ENCODE measurements at places on chromosomes 1 and 21.

DNA sequence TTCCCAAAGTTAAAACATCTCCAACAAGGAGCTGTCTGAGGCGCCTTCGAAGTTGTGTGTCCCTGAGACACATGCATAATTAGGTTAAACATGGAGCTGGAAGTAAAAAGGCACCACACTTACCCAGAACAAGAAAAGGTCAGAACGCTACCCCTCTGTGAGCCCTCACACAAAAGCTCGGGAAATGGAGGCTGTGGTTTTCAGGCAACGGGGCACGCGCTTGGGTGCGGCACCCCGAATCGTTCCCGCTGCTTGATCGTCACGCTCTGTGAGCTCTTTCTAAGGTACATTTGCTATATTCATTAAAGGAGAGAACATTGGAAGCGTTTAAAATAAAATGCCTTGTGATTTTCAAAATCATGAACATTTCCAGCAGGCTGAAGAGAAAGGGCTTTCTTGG lies 12.5 kb downstream of the CAPN8 start:
- DNase-seq: no peak

DNA sequence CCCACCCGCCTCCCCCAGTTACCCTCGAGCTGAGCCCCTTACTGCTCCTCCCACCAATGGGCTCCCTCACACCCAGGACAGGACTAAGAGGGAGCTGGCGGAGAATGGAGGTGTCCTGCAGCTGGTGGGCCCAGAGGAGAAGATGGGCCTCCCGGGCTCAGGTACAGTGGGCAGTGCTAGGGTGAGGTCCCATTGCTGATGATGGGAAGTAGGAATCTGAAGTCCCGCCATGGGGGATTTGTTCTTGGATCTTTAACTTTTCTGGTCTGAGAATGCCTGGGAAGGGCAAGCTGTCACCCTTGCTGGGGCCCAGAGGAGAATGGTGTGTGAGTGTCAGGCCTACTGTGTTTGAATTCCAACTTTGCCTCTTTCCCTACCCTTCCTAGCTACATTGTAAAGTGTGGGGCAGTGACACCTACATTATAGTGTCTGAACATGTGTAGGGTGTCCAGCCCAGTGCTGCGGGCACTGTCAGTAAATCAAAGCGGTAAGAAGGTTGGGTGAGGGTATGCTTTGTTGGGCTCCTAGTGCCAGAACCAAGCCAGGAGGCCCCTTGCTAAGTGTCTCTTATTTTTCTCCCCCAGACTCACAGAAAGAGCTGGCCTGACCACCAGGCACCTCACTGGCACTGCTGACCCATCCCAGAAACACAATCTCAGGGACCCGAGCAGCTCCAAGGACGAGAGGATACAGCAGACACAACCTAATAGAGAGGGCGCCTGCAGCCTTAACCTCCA lies 44.7 kb downstream of the YARS1 start:
- DNase-seq: no peak

DNA sequence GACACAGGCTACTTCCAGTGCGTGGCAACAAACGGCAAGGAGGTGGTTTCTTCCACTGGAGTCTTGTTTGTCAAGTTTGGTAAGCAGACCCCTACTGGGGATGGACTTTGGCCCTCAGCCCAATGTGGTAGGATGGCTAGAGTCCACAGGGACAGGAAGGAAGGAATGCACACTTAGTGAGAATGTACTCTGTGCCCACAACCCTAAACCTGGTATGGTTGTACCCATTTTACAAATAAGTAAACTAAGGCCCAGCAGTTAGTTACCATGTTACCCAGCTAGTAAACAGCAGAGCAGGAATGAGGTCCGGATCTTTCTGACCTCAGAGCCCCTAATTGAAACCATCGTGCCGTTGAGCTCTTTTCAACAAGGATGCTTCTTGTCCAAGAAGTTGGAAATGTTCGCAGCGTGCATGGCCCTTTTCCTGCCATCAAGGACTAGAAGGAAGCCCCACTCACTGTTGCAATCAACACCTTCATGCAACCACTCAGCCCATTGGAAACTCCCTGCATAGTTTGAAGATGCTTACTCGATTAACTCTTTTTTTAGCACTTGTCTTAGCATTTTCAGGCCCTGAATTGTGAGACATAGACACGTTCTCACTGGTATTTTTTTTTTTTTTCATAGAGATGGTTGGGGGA lies 153.4 kb upstream of the UBE2U start:
- no peak for DNase-seq

DNA sequence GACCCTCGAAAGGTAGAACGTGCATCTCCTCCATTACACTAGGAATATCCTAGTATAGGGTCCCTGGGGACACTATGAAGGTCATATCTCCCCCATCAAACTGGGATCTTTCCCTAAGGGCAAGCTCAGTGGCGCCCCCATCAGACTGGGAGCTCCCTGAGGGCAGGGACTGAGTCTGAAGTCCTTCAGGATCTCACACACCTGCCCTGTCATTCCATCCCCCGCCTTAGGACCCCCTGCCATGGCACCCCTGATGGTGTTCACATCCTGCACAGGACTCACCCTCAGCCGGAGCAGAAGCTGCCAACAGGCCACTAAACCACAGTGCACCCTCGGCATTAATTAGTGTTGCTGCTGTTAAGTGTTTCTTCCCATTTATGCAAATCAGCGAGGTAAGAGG lies 50.4 kb downstream of the IGSF21 start:
- DNase-seq: no peak

- no peak for DNase-seq
Observed at GRCh38 chr21:44291936-44292811, 6.5 kb downstream of the AIRE start.

- DNase-seq: peak; percentile 45
Observed at GRCh38 chr1:12276225-12276624, 46.4 kb downstream of the VPS13D start.

DNA sequence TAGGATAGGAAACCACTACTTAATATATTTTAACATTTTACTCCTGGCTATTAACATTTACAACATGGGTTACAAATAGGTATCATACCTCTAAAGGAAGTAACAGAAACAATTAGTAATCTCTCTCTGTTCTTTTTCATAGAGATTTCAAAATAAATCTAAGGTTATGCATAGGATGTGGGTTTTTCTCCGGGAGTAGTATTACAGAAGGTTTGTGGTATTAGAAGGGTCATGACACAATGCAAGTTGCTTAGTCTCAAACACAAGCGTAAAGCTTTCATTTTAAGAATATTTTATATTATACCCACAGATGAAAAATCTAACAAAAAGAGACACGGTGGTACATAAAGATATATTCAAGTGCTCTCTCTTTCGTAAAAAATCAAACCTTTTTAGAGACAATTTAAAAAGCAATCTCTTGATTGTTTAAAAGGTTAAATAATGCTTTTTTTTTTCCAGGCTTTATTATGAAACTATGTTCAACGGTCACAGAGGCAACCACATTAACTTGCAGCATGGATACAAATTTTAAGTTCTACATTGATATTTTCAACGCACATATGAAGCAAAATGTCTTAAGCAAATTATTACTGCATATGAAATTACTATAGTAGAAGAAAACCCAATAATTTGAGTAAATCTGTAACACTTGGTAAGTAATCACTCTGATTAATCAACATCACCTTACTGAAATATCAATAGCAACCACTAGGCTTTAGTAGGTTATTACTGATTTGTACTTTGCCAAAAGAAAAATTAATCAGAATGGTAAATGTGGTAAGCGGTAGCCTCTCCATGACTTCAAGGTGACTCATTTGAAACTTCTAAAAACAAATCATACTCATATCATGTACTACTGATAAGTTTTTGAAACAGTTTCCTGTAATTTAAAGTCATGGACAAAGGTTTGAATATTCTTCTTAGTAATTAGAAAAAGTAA lies 97.4 kb upstream of the GFI1 start:
- peak; percentile 37 for DNase-seq

GRCh38 chr1:98949166-98949565 lies 55.5 kb downstream of the PLPPR5 start:
- no peak for DNase-seq

DNA sequence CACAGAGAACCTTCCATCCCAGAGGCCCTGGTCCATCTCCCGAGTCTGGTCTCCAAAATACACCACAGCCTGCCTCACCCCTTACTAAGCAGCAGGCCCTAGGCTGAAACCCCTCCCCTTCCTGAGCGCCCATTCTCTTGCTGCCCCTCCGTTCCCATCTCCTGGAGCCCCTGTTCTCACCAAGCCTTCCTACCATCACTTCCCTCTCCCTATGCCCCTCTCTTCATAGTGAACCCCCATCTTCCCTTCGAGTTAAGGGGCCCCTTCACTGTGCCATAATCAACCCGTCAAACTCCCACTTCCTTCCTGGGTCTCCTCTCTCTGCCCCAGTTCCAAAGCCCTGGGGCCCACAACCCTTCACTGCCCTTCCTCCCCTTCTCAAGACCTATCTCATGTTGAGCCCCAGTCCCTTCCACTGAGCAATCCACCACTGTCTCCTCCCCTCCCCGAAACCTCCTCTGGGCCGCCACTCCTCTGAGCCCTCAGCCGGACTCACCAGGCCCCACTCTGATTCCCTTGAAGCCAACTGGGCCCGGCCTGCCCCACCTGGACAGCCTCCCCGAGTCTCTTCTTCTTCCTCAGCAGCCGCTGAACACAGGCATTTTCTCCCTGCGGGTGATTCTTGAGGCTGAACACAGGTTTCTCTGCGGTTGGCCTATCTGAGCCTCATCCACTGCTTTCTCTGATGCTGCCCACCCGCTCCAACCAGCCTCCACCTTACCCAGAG lies 42.2 kb upstream of the WASF2 start:
- DNase-seq: no peak

DNA sequence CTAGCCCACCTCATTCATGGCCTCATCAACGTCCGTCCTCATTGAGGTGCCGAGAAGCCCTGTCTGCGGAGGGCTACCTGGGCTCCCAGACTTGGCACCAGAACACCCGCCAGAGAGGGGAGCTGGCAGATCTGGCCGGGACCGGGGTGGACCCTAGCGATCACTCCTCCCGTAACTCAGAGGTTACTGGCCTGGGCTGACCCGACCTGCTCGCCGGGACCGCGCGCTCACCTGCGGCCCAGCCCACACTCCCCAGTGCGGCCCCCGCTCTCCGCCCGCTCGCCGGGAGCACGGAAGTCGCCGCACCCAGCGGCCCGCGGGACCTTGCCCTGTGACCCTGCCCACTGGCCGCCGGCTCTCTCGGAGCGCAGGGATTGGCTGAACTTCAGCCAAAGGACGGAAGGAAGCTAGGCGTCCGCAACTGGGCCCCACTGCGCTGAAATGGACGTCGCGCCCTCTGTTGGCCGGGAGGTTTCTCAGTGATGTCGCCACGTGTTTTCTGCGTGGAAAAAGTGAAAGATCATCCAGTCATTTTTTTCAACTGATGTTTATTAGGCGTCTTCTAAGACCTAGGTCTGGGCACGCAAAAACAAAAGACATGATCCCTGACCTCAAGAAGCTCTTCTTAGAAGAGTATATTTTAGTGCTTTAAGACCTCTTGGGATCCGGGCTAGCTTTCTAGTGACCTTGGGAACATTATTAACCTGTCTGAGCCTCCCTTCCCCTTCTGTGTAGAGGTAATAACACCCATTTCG lies at the start of gene SMIM12:
Gene SMIM12, minus strand, starts transcription at position 304 of the 755 bp plus-strand sequence. CDS start 3,772 bp downstream, outside the sequence.
- DNase-seq: peak; percentile 94

DNA sequence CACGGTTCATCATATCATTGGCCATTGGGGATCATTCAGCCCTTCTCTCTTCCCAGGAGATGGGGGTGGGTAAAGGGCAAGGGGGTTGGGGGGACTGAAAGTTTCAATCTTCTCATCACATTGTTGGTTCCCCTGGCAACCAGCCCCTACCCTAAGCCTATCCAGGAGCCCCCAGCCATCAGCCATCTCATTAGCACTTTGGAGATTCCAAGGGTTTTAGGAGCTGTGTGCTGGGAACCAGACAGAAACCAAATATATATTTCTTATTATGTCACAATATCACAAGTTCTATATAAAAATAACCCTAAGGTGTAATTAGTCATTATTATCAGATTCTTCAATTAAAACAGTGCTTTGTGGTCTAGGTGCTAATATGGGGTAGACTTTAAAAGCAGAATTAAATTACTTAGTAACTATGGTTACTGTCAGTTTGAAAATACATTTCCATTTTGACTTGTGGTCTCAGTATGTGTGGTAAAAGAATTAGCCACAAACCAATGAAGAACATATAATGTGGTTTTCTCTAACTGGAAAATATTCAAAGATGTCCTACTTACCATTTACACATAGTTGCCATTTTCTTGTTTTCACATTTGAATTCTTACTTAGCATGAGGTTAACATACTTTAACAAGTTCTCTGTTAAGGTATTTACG lies 28.1 kb downstream of the IL23R start:
- DNase-seq: no peak

DNA sequence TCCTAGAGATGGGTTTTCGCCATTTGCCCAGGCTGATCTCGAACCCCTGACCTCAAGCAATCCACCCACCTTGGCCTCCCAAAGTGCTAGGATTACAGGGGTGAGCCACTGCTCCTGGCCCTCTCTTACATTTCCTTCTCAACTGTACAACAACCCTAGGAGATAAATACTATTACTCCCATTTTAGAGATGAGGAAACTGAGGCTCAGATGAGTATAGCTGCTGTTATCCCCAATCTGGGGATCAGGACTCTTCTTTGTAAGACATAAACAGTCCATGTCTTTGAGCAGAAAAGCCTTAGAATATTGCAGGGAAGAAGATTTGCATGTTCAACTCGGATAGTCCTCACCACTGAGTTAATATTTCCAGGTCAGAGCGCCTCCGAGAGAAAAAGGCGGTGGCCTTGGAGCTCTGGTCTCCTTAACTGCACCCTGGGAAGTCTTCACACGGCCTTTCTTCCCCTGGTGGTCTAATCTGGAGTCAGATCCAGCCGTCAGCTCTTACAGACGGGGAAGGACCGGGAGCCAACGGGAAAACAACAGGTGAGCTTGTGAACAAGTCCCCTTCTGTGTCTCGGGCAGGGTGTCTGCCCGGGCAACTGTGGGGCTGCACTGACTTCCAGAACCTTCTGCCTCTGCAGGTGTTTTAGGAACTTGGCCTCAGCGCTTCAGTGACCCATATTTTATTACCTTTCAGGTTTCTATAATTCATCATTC lies 5.9 kb upstream of the OLIG1 start:
- no peak for DNase-seq

GRCh38 chr1:88179943-88180342 lies 504.1 kb upstream of the PKN2 start:
- DNase-seq: no peak

DNA sequence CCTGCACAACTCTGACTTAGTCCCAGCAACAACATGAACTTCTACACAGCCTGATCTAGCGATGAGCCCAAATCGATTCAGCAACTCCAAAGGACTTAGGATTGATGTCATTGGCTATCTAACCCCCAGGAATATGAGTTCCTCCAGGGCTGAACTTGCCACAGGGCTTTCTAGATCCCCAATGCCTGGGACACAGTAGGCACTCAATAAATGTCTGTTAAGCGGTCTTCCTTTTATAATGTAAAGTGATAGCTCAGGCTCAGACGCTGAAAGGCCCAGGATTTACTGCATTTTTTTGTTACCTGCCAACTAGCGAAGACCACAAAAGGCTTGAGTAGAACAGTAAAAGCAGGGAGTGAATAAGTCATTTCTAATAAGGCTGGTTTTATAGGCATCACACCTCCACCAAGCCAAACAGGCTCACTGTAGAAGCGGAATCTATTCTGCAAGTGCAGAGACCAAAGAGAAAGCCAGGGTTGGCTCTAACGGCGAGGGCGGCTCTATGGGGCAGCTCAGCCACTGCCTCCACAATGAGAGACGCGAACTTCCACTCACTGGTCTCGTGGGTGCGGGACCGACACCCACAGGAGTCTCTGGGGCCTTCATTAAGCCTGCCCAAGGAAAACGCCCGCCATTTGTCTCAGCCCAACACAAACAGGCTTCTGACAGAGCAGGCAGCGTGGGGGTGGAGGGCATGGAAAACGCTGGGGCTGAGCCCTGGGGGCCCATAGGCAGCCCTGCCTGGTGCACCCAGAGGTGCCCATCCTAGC lies 52.0 kb downstream of the HLCS start:
- DNase-seq: no peak

All from fibroblast of skin of back (primary cell).